ENCODE measurements at places on chromosomes 2 and 18.
A peak's percentile ranks its signal among the peaks of the same experiment; 100 is the strongest.

- DNase-seq = peak; percentile 48
Measured at GRCh38 chr2:172098650-172099471, 3.8 kb downstream of the DLX2 start.

- no peak for DNase-seq
Measured at GRCh38 chr2:31296641-31297287, 62.8 kb downstream of the EHD3 start.

GRCh38 chr2:241390301-241391206 lies 34.5 kb downstream of the FARP2 start:
- DNase-seq = no peak

DNA sequence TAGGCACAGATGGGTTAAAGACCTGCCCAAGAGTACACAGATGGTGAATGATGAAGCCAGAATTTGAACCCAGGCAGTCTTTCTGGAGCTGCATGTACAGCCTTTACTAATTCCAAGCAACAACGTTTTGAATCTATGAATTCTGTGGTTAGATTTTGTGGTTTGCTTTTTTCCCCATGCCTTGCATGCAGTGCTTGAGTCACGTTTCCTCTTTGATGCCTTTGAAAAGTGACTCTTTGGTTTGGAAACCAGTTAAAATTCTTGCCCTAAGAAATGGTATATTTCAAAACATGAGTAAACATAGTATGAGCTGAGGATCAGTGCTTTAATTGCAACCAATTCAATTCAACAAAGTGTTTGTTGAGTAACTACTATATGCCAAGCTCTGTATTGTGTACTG lies 48.2 kb upstream of the PPM1B start:
- peak; percentile 93 for DNase-seq

DNA sequence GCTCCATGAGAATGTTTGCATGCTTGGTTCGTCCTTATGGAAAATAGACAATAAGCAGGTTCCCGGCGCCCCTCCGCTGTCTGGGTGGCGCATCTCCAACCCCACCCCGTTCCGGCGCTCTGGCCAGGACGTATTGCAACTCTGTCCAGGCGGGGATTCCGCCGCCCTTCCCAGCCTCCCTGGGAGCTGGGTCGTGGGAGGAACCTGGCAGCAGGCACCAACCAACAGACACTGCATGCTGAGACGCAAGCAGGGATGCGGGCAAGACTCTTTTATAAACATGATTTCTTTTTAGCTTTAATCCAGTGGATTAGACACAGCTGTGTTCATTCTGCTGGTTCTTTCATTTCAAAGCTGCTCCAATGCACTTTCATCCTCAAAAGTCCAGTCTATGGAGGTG lies 240.2 kb downstream of the SH3BP4 start:
- DNase-seq = no peak

- DNase-seq = peak; percentile 54
Measured at GRCh38 chr2:237819231-237819630, 20.7 kb downstream of the RBM44 start.

DNA sequence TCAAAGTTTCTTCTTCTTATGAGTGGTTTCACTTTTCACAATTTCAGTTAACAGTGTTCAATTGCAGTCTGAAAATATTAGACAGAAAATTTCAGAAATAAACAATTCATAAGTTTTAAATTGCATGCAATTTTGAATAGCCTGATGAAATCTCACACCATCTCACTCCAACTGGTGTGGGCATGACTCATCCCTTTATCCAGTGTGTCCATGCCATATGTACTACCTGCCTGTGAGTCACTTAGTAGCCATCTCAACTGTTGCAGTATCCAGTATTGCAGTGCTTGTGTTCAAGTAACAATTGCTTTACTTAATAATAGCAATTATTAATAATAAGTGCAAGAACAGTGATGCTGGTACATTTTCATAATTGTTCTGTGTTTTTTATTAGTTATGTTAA lies 1202.5 kb downstream of the DSC3 start:
- peak; percentile 91 for DNase-seq

DNA sequence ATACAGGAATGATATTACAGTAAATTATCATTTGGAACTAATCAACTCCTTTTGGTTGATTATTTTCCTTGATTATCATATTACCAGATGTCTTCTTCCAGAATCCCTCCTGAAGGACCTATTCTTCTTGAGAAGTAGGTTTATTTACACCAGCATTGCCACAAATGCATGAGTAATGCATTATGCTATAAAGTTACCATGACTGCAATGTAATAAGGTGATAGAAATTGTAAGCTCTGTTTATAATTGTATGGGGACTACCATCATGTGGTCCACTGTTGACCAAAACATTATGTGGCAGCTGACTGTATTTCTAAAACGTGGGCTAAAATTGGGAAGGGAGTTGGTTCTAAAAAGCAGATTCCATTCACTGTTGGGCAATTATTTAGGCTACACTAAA lies 602.2 kb downstream of the NYAP2 start:
- DNase-seq = no peak

DNA sequence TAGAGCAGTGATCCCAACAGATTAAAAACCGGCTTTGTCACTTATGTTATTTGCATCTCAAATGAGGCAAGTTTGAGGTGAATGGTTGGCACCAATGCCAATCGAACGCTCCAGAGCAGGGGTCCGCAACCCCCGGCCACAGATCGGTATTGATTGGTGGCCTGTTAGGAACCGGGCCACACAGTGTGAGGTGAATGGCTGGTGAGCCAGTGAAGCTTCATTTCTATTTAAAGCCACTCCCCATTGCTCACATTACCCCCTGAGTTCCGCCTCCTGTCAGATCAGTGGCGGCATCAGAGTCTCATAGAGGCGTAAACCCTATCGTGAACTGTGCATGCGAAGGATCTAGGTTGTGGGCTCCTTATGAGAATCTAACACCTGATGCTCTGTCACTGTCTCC lies 132.0 kb downstream of the TMEM182 start:
- no peak for DNase-seq

GRCh38 chr18:54444319-54444914 lies 86.7 kb downstream of the C18orf54 start:
- DNase-seq = peak; percentile 49

DNA sequence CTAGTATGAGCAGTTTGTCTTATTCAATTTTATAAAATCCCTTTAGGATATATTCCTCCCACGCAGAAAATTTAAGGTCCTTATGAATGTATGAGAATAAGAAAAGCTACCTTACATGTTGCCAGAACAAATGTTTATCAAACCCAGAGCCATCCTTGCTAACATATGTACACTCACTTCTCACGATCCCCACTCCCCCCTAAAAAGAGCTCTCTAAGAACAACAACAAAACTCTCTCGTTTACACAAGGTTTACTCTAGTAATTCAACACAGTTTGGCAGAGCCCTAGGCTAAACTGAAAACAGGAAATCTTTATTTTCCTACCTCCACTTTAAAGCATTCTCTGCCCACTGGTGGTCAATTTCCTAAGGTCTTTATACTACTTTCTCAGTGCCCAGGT lies 504.9 kb downstream of the ZEB2 start:
- no peak for DNase-seq

GRCh38 chr18:64678048-64678447 lies 529.2 kb upstream of the LINC00305 start:
- no peak for DNase-seq

GRCh38 chr2:224869601-224870233 lies 153.6 kb upstream of the CCDC195 start:
- DNase-seq = peak; percentile 44

DNA sequence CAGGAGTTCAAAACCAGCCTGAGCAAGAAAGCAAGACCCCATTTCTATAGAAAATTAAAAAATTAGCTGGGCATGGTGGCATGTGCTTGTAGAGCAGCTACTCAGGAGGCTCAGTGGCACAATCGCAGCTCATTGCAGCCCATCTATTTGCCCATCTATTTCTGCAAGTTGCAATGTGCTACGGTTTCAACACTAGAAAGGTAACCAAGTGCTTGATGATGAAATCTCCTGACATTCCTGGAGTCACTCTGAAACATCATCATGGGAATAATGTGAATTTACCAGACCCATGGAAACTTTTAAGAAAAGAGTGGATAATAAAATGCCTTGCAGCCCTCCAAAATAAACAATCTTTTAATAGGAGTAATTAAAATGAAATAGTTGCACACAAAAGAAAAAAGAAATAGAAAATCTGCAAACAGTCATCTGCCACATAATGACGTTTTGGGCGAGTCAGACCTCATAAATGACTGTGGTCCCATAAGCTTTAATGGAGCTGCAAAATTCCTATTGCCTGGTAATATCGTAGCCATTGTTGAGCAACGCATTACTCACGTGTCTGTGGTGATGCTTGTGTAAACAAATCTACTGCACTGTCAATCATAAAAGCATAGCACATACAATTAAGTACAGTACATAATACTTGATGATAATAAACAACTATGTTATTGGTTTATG lies 46.6 kb upstream of the AMMECR1L start:
- DNase-seq = peak; percentile 91

All from amniotic epithelial cell (primary cell).